ENCODE measurements at places on chromosomes 16 and 17.
A peak's percentile ranks its signal among the peaks of the same experiment; 100 is the strongest.

GRCh38 chr16:75931043-75931442 lies 204.8 kb upstream of the CPHXL start:
- no peak for DNase-seq

GRCh38 chr17:63991611-63992010 lies 6.5 kb upstream of the PRR29 start:
- no peak for DNase-seq

- no peak for DNase-seq
These were observed 4.0 kb downstream of the CCDC92B start for GRCh38 chr17:2745317-2746037.

- DNase-seq: no peak
These were observed 530 bp upstream of the ZDHHC7 start for GRCh38 chr16:85011846-85012284.

- no peak for DNase-seq
These were observed 83.8 kb upstream of the PMFBP1 start for GRCh38 chr16:72255786-72256185.

DNA sequence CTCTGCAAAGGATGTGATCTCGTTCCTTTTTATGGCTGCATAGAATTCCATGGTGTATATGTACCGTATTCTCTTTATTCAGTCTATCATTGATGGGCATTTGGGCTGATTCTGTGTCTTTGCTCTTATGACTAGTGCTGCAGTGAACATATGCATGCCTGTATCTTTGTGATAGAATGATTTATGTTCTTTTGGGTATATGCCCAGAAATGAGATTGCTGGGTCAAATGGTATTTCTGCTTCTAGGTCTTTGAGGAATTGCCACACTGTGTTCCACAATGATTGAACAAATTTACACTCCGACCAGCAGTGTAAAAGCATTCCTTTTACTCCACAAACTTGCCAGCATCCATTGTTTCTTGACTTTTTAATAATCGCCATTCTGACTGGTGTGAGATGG lies 60.2 kb upstream of the ADORA2B start:
- no peak for DNase-seq

GRCh38 chr16:11356573-11357331 lies 11.5 kb downstream of the RMI2 start:
- peak; percentile 37 for DNase-seq

- DNase-seq: no peak
These were observed 128.8 kb downstream of the MGAT5B start for GRCh38 chr17:76996741-76997694.

GRCh38 chr16:77856438-77857160 lies 68.2 kb downstream of the VAT1L start:
- DNase-seq: no peak

DNA sequence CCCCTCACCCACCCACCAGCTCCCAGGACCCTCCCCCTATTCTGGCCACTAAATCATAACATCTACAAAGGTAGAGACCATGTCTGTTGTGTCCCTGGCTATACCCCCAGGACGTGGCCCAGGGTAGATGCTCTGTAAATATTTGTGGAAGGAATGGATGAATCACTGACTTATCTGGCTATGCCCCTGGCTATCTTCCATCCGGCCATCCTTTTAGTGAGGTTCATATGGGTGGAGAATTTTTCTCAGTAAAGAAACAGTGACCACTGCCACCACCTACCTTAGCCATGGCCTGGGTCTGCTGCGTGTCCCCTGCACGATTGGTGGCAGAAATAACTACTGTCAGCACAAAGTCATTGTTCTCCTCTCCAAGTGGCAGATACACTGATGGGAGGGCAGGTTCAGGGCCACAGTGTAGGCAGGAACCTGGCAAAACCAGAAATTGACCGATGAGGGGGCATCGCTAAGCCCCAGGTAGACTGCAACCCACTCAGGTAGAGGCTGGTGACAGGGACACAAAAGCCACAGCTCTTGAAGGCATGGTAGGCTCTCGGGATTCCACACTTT lies 63.1 kb upstream of the BCO1 start:
- no peak for DNase-seq

GRCh38 chr16:72819345-72819744 lies 228.6 kb downstream of the ZFHX3 start:
- no peak for DNase-seq

DNA sequence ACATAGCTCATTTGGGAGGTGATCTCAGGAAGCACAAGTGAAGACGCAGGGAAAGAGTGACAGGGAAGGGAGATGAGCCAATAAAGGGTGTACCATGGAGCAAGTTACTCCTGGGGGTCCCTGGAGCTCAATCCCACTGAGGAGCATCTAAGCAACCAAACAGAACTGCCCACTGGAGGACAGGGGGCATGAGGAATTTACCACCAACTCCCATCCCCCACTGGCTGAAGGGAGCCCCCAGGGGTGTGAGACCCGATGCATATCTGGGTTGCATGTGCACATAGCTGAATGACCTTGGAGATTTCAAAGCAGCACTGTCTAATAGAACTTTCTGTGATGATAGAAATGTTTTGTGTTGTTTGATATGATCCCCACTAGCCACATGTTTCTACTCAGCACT lies 29.6 kb downstream of the C16orf82 start:
- no peak for DNase-seq

DNA sequence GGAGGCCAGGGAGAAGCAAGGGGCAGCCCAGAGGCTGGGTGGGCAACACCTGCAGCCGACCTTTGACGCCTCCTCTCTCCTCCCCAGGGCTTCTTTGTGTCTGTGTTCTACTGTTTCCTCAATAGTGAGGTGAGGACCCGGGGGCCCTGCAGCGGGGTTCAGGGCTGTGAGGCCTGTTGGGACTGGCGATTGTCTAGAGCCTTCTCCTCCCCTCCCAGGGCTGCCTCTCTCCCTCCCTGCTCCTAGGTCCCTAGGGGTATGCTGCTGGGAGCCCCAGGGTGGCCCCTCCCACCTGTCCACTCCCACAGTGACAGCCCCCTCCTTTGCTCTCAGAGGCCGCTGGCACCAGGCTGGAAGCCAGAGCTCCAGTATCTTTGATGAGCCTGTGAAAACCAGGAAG lies 10.8 kb upstream of the SPPL2C start:
- DNase-seq: no peak

- no peak for DNase-seq
These were observed 35.6 kb downstream of the TUBD1 start for GRCh38 chr17:59856859-59857794.

GRCh38 chr17:74766413-74766812 lies 9.7 kb downstream of the NAT9 start:
- DNase-seq: no peak

DNA sequence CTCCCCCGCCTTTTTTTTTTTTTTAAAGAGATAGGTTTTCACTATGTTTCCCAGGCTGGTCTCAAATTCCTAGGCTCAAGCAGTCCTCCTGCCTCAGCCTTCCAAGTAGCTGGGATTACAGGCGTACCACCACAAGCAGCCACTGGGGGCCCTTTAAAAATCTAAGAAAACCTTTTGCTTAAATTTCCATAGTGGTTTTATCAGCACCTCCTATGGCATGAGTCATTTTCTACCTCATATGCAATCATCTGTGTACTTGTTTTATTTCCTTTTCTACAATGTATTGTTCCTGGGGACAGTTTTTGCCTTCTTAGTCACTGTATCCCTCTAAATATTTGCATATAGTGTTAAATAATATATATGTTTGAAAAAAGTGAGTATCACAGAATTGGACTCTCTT lies 29.2 kb downstream of the GNA13 start:
- DNase-seq: no peak

DNA sequence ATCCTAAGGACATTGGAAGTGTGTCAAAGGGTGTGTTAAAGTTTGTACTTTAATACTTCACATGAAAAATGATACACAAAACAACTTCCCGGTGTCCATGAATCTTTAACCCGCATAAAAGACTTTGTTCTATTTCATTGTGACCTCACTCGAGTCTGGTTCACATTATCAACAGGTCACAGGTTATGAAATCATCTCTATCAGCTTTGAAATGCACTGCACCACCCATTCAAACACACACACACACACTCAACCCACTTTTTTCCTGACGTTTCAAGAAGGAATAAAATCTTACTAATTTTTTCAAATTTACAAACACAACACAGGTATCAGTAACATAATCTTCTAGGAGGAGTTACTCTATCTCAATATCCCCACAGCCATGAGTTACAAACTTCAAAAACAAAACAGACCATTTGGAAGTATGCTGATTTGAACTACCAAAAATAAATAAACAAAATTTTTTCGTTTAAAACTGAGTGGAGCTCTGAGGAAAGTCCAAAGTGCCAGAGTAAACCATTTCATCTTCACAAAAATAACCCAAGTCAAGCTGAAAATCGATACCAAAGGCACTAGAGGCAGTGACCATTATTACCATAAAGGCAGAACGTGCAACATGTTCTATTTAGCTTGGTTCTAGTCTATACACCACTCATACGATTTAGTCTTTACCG lies 2.7 kb downstream of the ACOX1 start:
- DNase-seq: no peak

DNA sequence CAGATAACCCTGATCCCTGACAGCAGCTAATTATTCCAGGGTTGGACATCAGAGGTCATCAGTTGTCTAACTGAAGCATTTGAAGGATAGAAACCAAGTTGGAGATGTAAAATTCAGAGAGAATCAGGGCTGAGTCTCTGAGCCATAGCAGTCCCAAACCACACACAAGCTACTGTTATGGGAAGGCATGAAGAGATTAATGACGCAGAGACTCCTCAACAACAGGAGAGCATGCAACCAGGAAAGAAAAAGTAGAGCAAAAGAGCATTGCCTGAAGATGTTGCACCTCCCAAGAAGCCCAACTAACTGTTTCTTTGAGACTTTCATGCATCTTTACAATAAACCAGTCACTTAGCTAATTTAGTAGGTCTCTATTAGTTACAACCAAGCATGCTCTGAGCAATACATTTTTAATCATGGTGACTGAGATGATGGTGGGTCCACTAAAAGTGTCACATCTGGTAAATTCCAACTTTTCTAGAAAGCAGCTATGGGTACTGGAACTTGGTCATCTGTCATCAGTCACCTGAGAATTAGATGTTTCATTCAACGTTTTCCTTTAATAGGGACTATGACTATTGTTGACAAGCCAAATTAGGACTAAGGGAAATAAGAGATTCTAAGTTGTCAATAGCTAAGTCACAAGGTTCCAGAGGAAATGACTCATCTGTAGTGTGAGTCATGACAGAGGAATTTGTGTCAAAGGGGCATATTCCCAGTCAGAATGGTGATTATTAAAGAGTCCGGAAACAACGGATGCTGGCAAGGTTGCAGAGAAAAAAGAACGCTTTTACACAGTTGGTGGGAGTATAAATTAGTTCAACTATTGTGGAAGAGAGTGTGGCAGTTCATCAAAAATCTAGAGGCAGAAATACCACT lies 239.8 kb downstream of the CHD9NB start:
- no peak for DNase-seq

GRCh38 chr16:60107437-60107836 lies 1373.3 kb upstream of the GOT2 start:
- no peak for DNase-seq

DNA sequence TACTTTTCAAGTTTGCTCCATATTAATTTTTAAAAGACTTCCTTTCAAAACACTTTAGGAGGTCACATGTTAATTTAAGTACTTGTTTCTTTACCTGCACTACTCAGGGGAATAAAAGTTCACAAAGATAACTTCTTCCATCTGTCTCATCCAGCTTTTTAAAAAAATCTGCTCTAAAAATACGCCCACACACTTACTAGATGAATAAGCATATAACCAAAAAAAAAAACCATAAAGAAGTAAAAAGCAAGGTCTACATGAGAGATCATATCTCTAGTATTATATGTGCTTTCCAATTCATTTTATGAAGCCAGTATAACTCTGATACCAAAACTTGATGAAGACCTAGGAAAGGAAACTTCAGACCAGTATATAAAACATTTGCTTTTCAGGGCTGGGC lies 17.2 kb downstream of the SKAP1 start:
- no peak for DNase-seq

GRCh38 chr16:46970089-46970488 lies 3.4 kb downstream of the DNAJA2 start:
- no peak for DNase-seq

DNA sequence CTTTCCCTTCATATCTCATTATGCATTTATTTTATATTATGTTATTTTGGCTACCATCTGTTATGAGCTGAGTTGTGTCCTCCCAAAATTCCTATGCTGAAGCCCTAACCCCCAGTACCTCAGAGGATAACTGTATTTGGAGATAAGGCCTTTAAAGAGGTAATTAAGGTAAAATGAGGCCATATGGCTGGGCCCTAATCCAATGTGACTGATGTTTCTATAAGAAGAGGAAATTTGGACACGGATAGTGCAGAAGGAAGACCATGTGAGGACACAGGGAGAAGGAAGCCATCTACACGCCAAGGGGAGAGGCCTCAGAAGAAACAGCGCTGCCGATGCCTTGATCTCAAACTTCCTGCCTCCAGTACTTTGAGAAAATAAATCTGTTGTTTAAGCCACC lies 557.7 kb upstream of the CDH5 start:
- no peak for DNase-seq

DNA sequence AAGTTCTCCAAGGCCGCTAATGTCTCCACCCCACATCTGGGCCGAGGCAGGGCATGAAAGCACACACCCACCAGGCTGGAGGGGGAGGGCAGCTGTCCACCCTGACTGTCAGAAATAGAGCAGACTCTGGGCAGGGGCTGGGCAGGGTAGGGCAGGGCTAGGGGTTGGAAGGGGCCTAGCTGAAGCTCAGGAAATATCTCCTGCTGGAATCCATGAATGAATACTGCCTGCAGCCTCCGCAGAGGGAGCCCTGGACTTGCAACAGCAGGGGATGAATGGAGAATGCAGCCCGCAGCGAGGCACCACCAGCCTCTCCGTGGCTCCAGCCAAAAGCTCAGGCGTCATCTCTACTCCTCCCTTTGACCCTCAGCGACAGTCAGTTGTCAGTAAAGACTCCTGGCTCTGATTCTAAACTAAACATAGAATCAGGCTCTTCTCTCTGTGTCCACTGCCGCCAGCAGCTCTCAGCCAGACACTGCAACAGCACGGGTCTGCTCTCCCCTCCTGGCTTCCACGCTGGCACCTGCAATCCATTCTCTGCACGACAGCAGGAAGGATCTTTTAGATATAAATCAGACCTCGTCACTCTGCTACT lies 23.9 kb upstream of the NGFR start:
- DNase-seq: peak; percentile 32

DNA sequence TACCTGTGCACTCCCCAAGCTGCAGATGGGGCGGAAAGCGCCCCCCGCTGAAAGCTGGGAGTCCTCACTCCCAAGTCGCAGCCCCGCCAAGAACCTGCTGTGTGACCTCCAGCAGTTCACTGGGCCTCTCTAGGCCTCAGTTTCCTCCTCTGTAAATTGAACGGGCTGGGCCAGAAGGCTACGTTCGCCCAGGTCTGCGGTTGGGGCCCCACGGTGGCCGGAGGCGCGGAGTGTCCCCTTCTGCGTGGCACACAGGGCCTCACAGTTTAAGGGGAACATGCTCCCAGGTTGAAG lies 628 bp downstream of the GALK1 start:
- no peak for DNase-seq

- no peak for DNase-seq
These were observed 6.8 kb downstream of the AXIN1 start for GRCh38 chr16:345772-346171.

GRCh38 chr16:55476625-55477533 lies 2.1 kb upstream of the MMP2 start:
- no peak for DNase-seq

Measured in NCI-H1417 (cell line).